ENCODE measurements at places on chromosomes 2 and 18. TPM values are rescaled to one million over a fixed set of nuclear protein-coding genes. Genes with fewer than 3 reads are reported as not detected.

The UBR3 gene
- total RNA-seq, result 21.9 TPM

The LOXHD1 gene
- not detected for total RNA-seq

The NLRC4 gene
- total RNA-seq, result not detected

The SLC38A11 gene
- not detected for total RNA-seq

The SLC30A3 gene
- total RNA-seq, result 2.3 TPM

The IL18RAP gene
- total RNA-seq, result not detected

The FN1 gene
- total RNA-seq, result 42.5 TPM

The IMMT gene
- total RNA-seq, result 108 TPM

The IL36B gene
- not detected for total RNA-seq

The STARD6 gene
- not detected for total RNA-seq

The TCF23 gene
- not detected for total RNA-seq

The RIT2 gene
- not detected for total RNA-seq

The MOCOS gene
- 30.4 TPM for total RNA-seq

The CRYGA gene
- not detected for total RNA-seq

The CCDC121 gene
- 2.9 TPM for total RNA-seq

The TMEM200C gene
- not detected for total RNA-seq

The CNTNAP5 gene
- total RNA-seq, result not detected

The CFAP65 gene
- not detected for total RNA-seq

The CCDC178 gene
- total RNA-seq, result not detected

The ALPP gene
- total RNA-seq, result 47.5 TPM

The ACADL gene
- total RNA-seq, result 0.24 TPM

The NEB gene
- total RNA-seq, result not detected

The TUBA4A gene
- total RNA-seq, result 157 TPM

The IL1RN gene
- total RNA-seq, result 5.0 TPM

The NCKAP1 gene
- total RNA-seq, result 308 TPM

The KLHL14 gene
- not detected for total RNA-seq

The IL36RN gene
- 1.0 TPM for total RNA-seq

Measured in PC-9 (cell line).